Thoracic aorta (tissue), 2 donors: ENCODE measurements at places on chromosomes 1 and 21. TPM values are rescaled to one million over a fixed set of nuclear protein-coding genes. Genes with fewer than 3 reads are reported as not detected.

DNA sequence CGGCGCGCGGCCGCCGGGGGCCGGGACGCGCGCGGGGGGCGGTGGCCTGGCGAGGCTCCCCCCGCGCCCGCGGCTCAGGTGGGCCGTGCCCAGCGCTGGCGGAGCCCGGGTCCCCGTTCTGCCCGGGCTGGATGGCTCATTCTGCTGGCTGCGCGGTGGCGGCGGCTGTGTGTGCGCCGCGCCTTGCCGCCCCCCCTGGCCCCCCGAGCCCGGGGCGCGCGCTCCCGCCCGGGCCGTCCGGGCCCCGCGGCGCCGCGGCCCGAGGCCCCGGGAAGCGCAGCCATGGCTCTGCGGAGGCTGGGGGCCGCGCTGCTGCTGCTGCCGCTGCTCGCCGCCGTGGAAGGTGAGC, at the start of gene EPHB2:
Gene EPHB2 (plus strand): TSS at position 139 of the 349 bp plus-strand sequence. CDS start 144 bp downstream, at position 283.
- DNase-seq, result no peak

GRCh38 chr1:70503358-70503757, 92.3 kb downstream of the CTH start:
- no peak for DNase-seq

- DNase-seq, result no peak
Measured at GRCh38 chr1:98133131-98133530, 212.3 kb upstream of the DPYD start.

TMPRSS3 gene
- not detected for total RNA-seq

DNA sequence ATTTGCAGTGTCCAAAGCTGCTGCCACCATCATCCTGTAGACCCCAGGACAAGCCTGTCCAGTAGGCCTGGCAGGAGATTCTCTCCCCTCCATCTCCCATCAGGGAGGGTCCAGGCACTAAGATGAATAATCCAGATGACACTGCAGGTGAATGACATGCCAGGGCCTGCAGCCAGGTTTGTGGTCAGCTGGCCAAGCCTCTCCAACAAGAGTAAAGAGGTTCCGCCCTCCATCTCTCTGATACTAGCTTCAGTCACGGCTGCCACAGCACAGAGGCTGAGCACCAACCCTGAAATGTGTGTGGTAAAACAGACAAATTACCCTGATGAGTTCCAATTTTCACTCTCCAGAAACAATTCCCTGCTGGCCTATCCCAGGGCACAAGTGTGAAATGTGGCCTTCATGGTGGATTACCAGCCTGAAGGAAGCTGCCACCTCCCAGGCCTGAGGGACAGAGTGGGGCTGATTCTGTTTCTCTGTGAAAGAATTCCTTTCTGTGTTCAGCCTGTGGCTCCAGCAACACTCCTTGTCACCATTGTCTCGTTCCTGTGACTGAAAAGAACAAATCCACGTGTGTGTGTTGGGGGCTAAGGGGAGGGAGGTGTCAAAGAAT, 19.9 kb upstream of the LHX4 start:
- no peak for DNase-seq

KRTAP21-3 gene
- total RNA-seq, result not detected

LDLRAD2 gene
- total RNA-seq, result not detected

ZNF648 gene
- total RNA-seq, result not detected

- DNase-seq, result no peak
Measured at GRCh38 chr1:108075055-108075454, 110.1 kb upstream of the VAV3 start.
